ENCODE measurements at places on chromosomes 3 and 15.

- no peak for DNase-seq
These were observed 328.9 kb upstream of the RBMS3 start for GRCh38 chr3:28951772-28952556.

- no peak for DNase-seq
These were observed 59.2 kb downstream of the TMOD3 start for GRCh38 chr15:51888593-51889195.

- no peak for DNase-seq
These were observed 23.5 kb upstream of the ELP6 start for GRCh38 chr3:47536967-47537366.

DNA sequence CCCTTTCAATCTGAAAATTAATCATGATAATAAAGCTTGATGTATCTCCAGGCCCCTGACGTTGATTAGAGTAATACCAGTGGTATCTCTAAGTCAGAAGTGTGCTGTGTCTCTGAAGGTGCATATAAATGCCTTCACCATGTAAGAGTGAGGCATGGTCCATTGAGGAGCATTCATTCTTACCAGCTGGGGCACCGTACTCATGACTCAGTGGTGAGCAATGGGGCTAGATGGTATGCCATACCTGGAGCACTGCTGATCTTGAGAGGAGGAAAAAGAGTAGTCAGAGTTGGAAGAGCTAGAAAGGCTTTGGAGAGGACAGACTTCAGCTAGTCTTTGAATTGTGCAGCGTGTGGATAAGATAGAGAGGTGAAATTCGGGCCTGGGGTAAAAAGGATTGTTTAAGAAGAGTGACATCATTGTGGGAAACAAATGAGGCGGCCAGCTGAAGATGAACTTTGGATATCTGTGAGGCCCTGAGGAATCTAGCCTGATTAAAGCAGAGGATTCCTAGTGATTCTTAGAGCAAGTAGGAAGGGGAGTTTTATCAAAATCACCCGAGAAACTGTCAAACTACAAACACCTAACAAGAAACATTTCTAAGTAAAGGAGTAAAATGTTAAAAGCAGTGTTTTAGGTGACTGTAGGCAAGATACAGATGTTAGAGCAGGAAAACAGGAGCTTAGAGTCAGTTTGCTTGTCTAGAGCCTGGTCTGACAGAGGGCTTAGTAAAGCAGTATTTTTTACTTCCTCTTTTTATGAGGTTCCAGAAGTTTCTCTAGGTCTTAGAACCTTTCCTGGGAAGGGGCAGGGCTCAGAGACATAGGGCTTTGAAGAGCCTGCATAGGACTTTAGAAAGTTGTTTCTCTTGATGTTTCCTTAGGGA is 13.6 kb downstream of the TMOD3 start:
- DNase-seq, result no peak

- no peak for DNase-seq
These were observed 815 bp downstream of the SPINT1 start for GRCh38 chr15:40844696-40845030.

DNA sequence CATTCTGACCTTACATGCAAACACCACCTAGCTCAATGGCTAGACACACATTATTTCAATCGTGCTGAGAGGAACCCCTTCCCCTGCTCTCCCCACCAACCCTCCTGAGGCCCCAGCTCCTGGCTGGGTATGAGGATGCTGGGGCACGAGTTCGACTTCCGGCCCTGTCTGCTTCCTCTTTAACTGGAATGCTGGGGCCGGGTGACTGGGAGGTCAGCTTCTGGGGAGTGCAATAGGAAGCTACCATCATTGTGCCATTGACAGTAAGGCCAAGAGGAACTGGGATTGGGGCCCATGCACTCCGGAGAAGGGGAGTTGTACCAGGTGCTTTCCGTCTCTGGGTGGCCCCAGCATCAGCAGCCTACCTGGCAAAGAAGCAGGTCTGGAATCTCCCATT is 15.6 kb upstream of the TLE3 start:
- DNase-seq, result no peak

DNA sequence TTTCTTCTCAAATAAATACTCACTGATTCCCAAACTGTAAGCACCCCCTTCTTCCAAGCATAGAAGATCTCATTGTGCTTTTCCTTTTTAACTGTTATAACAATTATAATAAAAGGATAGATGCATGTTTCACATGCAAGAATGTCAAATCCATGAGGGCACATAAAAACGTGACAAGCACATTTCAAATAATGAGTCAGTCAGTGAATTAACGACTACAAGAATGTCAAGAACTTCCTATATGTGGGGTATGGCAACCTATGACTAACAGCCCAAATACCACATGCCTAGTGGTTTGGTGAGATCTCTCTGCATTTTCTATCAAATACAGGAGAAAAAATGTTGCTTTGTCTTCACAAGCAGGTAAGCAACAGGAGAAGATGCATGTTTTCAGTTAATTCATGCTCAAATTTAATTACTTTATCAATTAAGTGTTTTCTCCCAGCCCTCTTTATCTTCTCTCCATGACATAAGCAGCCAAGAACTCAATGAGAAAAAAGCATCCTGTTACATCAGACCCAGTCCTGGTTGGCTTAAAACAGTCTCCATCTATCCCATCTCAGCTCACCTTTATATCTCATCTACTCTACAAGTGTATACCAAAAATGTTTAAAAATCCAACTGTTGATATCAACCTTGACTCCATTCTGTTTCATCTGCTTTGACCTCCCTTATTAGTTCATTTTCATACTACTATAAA is 181.5 kb upstream of the LMCD1 start:
- DNase-seq, result no peak
